K562 (cell line): ENCODE measurements at places on chromosomes 1 and 21. TPM values are rescaled to one million over a fixed set of nuclear protein-coding genes. Genes with fewer than 3 reads are reported as not detected.

Gene CCDC185
- polyA plus RNA-seq, result not detected in 2 replicates

Gene SLC22A15
- 1.00 and 2.7 TPM in 2 replicates for polyA plus RNA-seq

Gene GRHL3
- polyA plus RNA-seq, result 0.65 TPM in 1 of 2 replicates, not detected in the other

GRCh38 chr1:246208105-246208504 is 299.0 kb downstream of the SMYD3 start:
- DNase-seq, result no peak

GRCh38 chr1:39625462-39626273 is 13.8 kb downstream of the HEYL start:
- DNase-seq, result no peak

- no peak for DNase-seq
Observed at GRCh38 chr1:185699874-185700273, 34.3 kb upstream of the HMCN1 start.

DNA sequence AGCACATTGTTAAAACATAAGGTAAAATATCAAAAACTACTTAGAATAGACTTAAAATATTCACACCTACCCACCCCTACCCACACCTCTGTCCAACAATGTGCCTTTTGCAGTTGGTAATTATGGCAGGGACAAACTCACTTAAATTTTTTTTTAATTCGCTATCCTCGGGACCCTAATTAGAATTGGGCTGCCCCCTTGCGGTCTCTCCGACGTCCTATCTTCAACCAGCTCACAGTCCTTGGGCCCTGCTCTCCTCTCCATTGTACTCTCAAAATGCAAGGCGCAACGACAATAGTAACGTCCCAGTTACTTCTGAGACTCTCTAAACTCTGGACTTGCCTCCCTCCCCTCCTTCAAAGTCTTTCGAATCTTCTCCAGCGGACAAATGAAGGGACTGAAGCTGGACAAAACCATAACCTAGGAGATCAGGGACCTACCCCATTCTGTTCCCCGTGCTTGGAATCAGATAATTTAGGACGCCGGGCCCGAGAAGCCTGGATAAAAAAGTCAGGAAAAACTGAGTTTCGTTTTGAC is 1.1 kb upstream of the CIART start:
- DNase-seq, result peak; percentile 67

DNA sequence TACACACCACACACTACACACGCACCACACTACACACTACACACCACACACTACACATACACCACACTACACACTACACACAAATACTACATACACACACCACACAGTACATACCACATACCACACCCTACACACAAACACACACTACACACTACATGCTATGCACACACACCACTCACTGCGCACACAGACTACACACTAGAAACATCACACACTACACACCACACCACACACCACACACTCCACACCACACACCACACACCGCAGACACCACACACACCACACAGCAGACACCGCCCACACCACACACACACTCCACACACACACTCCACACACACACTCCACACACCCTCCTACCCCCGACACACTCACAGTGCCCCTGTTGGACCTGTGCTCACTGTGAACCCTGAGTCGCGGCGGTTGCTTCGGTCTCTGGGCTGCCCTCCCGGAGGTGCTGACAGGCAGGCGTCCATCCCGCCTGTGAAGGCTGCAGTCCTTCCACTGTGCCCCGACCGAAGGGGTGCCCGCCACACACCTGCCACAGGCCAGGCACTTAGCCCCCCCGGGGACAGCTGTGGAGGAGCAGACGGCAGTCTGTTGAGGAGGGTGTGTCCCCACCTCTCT is 21.4 kb downstream of the TFF3 start:
- DNase-seq, result no peak

DNA sequence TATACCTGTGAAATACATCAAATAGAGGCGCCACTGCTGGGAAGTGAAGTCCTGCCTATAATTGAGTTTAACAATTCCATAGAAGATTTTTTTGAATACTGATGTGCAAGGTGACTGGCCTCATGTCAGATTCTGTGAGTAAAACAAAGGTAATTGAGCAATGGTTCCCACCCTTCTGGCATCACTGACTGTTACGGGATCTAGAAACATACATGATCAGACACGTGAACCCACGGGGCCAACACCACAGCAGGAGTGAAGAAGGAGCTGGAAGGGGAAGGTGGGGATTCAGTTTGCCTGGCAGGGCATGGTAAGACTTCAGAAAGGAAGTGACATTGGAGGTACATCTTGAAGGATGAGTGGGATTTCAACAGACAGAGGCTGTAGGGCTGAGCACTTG is 270.2 kb downstream of the DISC1 start:
- no peak for DNase-seq

GRCh38 chr21:45862543-45863207 is 118.9 kb upstream of the COL6A1 start:
- DNase-seq, result no peak

DNA sequence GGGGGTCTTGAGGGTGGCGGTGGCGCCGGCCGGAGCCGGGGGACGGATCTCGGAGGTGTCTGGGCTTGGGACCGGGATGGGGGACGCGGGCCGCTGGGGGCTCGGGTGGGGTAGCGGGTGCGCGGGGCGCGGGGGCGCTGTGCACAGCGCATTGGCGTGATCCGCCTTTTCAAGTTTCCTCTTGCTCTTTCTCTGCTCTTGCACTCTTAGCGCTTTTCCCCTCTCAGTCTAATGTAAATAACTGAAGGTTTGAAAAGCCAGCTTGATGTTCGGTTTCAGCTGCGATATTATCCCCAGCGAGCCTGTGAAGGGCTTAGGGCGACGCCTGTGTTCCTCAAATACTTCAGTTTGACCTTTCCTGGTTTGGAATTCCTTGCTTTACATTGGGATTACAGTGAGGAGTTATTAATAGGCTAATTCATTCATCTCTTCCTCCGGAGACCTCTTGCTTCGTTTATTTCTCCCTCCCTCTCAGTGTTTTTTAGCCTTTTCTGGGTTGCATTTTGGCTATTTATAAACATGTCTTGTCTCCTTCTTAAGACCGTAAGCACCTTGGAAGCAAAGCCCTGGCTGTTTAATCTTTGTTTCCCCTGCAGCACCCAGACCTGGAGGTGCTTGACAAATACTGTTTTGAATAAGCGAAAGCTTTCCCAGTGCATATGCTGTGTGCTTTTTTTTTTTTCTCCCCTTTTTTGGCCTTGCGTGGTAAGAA is 693 bp downstream of the RAB4A start:
- peak; percentile 57 for DNase-seq

- DNase-seq, result peak; percentile 6
Observed at GRCh38 chr1:4741876-4742423, 87.5 kb downstream of the AJAP1 start.

- DNase-seq, result no peak
Observed at GRCh38 chr1:192639607-192640368, 3.8 kb downstream of the RGS13 start.

GRCh38 chr1:9721606-9722377 is 70.3 kb downstream of the PIK3CD start:
- peak; percentile 82 for DNase-seq
